ENCODE measurements at places on chromosomes 16 and 17.

DNA sequence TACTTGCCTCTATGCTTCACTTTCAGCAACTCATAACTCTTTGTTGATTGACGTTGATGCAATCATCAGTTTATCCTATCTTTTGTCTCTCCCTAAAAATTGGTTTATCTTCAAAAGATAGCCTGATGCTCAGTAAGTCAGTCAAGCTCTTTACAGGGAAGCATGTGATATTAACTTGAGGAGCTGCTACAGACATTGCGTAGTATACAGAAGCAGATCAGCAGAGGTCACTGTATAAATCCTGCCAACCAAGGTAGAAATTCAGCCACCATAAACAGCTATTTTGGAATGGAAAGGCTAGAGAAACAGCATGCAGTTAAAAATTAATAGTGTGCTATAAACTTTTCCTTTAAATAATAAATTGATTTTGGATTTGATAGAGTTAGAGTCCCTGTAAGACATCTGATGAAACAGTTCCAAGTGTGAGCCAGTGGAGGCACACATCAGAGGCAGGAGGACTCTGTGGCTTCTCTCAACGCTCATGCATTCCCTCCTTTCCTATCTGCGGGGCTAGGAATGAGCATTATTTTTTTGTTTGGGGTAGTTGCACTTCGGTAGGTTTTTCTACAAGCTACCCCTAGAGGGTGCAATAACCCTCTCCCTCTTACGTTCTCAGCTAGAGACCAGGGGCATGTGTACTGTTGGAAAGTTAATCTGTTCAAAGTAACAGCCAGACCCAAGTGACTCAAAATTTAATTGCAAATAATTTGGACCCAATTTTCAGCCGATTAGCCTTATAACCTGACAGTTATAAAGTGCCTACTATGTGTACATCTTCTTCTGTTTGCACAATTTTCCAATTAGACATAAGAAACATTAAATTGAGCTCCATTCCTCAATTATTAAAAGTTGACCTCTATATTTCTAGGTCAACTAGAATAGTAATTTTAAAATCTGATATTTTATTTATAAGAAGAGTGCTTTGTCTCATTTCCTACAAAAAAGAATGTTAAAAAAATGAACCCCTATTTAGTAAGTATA lies 647.7 kb upstream of the SOX9 start:
- peak; percentile 56 for DNase-seq

- no peak for DNase-seq
Observed at GRCh38 chr17:6912110-6913051, 80.9 kb upstream of the TEKT1 start.

DNA sequence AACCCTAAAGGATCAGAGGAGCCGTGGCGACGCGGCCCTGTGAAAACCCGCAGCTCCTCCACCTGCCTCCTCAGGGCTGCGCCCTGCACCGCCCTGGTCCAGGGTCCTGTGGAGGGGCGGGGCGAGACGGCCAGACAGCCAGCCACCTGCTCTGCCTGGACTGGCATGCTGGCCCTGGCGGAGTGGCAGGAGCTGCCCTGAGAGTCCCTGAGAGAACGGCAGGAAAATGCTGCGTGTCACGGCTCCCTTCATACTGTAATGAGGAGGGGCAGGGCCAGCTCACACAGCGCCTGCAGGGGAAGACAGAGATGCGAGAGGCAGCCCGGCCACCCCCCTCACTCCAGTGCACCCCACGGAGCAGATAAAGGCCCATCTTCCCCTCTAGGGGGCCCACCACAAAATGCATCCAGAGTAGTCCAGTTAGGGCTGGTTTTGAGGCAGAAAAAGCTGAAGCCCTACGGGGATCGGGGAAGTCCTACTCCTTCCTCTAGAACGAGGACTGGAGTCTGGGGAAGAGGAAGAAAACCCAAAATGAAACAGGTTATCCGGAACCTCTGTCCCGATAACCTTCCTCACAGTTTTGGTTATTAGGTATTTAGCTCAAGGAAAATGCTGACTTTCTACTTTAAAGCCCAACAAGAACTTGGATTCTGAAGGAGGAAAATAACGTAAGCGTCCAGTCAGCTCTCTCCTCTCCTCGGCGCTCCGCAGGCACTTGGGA lies 97.6 kb upstream of the DNAH17 start:
- no peak for DNase-seq

GRCh38 chr17:52740006-52740405 lies 581.5 kb upstream of the CA10 start:
- no peak for DNase-seq

- no peak for DNase-seq
Observed at GRCh38 chr17:41178341-41178740, 320 bp upstream of the KRTAP4-2 start.

DNA sequence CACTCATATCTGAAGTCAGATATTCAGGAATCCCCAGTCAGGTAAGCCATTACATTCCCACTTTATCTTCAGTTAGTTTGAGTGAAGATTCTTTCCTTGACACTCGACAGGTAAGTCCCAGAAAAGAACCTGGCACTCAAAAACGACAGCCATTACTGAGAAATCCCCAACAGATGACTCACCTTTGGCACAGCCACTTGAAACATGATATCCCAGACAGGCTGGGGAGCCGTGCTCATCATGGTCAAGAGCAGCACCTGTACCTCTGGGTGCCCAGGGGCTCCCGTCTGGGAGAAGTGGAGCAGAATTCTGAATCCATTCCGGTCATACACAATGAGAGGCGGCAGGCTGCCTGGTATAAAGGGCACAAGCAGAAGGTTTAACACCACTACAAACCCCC lies 16.8 kb upstream of the COG7 start:
- no peak for DNase-seq

DNA sequence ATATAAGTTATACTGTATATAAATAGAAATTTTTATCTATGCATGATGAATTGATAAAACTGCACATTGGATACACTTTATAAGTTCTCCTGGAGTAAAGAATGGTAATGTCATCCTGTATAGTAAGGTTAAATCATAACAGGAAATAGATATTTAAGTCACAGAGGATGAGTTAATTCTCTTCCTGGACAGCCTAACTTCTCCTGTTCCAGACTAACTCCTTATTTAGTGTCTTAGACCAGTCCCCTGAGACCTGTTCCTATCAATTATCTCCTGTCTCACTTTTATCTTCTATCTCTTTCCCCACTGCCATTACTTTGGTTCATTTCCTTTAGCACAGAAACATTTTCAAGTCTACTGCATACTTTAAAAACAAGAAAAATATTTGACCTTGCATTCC lies 46.5 kb downstream of the SSH2 start:
- no peak for DNase-seq

DNA sequence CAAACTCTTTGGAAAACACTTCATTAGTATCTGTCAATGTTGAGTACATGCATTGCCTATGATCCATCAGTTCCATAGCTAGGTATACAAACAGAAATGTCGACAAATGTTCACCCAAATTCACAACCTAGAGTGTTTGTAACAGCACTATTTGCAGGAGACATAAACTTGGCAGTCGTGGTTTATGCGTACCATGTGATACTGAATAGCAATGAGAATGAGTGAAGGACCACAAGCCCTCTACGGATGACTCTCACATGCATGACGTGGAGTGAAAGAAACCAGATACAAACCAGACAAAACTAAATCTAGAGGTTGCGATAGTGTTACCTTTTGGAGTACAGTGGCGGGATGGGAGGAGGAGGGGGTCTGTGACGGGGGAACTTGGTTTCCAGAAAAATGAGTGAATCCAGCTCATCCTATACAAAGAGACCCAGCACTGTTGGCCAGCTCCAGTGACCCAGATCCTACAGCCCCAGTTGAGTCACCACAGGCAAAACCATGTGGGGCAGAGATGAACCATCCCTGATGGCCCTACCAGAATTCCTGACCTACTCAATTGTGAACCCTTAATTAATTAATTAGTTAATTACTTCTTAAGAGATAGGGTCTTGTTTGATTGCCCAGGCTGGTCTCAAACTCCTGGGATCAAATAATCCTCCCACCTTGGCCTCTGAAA lies 15.9 kb upstream of the ULK2 start:
- no peak for DNase-seq

GRCh38 chr17:82014432-82014831 lies 8.2 kb downstream of the CENPX start:
- DNase-seq: no peak

- no peak for DNase-seq
Observed at GRCh38 chr17:50660042-50660886, 25.6 kb downstream of the ABCC3 start.

DNA sequence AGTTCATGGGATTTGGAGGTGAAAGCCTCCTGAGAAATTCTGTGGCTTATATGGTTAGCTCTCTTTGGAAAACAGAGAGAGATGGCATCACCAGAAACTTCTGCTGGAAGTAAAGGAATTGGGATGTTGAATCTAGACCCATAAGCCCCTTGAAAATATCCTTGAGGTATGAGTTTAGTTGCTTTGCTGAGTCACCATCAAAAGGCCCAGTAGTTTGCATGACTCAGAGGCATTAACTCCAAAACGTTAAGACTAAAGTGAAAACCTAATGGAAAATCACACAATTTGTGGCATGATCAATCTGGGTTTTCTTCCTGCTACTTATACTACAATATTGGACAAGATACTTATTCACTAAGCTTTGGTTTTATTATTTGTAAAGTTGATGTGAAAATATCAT lies 349.2 kb upstream of the SALL1 start:
- no peak for DNase-seq

DNA sequence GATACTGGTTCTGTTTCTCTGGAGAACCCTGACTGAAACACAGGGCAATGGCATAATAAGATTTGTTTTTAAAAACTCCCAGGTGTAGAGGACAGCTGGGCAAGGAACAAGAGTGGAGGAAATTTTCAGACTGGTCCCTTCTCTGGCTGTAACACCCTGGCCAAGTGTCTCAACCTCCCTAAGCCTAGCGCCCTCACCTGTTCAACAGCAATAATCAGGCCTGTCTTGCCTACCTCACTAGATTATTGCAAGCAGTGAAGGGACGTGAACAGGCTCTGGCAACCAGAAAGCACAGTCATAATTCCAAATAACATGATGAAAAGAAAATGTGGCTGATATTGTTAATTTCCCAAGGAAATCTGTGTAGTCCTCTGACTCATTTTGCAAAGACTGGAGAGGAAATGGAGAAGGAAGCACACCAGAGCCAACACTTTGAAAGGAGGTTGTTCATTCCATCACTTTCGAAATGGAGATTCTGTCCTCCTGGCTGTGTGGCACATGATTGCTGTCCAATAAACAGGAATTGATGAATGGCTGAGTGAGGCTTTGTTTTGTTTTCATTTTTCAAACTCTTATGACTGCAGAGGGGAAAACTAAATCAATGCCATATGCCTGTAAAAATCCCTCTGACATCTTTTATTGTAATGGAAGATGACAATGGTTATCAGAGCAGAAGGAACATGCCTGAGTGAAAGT lies 87.5 kb upstream of the HLF start:
- DNase-seq: peak; percentile 35

- DNase-seq: no peak
Observed at GRCh38 chr16:86320237-86320595, 190.1 kb upstream of the FOXF1 start.

DNA sequence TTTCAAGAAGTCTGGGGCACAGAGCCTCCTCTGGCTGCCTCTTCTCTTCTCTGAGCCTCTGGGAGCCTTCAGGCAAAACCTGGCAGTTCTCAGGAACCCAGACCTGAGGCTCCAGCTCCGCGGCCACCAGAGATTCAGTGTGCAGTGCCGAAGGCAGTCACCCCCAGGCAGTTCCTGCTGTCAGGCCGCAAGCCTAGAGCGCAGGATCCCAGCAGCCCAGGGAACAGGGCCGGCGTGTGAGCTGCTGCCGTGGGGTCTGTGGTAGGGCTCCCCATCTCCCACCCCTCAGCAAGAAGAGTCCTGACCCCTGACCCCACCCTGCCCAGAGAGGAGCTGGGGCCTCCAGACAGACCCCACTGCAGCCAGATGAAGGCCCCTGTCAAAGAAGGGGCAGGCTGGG lies 78.2 kb downstream of the AMFR start:
- no peak for DNase-seq

DNA sequence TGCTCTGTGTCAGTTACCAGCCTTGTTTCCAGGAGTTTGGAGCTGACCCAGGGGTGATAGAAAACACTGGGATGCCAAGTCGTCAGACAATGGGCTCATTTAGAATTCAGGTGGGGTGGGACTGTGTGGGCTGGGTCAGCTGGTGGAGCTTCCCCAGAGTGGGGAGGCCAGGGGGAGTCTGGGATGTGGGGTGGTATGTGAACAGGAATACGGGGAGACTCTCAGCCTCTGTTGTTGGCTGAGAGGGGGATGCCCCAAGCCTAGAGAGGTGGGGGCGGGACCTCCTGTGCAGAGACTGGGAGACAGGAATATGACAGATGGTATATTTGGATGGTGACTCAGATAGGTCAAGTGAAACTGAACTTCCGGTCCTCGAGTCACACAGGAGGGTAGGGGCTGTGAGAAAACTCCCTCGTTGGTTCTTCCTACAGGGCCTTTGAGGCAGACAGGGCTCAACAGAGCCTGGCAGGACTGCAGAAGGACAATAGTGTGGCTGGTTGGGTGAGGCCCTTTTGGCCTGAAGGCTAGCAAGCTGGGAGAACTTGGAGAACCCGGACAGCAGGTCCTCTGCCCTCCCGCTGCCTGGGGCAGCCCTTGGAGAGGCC lies 23.7 kb downstream of the CDH1 start:
- DNase-seq: no peak

DNA sequence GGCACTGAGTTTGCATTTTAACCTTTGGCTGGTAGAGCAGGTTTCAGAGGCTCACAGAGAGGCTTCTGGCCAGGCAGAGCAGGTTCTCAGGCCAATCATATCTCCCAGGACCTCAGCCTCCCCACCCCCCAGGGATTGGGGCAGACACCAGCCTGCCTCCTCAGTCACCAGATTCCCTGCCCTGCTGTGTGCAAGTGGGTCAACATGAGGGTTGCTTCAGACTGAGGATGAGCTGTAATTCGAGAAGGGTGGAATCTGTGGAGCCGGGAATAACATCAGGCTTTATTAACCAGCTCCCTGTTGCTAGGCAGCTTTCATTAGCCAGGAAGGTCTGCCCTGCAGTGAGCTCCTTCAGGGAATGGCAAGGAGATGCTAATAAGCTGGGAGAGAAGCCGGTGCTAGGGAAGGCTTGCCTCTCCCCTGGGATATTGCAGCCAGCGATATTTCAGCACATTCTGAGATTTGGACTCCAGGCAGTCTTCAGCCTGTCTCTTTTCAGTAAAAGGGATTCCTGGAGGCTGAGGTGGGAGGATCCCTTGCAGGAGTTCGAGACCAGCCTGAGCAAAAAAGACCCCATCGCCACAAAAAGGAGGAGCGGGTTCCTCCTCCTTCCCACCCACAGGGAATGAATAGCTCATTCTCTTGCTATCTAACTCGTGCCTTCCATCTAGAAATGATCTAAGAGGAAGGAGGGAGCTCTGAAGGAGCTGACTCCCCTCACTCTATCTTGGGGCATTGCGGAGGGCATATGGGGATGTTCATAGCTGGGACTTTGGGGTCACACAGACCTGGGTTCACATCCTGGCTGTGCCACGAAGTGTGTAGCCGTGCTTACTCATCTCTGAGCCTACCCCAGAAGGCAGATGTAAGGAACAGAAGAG lies 10.7 kb downstream of the SGSM2 start:
- peak; percentile 76 for DNase-seq

- DNase-seq: no peak
Observed at GRCh38 chr17:9875441-9875840, 29.6 kb downstream of the RCVRN start.

DNA sequence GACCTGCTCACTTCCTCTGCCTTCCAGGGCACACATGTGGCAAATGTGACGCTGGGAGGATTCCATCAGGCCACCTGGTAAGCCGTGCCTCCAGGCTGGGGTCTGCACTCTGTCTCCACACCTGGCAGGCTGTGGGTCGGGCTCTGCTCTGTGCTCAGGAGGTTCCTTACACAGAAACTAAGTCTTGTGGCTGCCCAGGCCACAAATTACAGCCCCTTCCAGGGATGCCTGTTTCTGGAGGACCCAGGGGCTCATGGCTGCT lies 58.2 kb downstream of the RMI2 start:
- no peak for DNase-seq
